ENCODE measurements at places on chromosomes 6 and 20. TPM values are rescaled to one million over a fixed set of nuclear protein-coding genes. Genes with fewer than 3 reads are reported as not detected.
A peak's percentile ranks its signal among the peaks of the same experiment; 100 is the strongest.

Gene PRDM13
- total RNA-seq = not detected

Gene ZNF334
- 7.1 TPM for total RNA-seq

Gene COL9A1
- total RNA-seq = 0.64 TPM

Gene CALHM6
- total RNA-seq = 3.3 TPM

Gene GMDS
- 546 TPM for total RNA-seq

Gene C6orf118
- total RNA-seq = not detected

Gene SULF2
- total RNA-seq = 241 TPM

Gene PCMT1
- total RNA-seq = 97.3 TPM

Gene FOXS1
- not detected for total RNA-seq

GRCh38 chr20:22904905-22905304, 130.2 kb upstream of the SSTR4 start:
- H3K27ac ChIP-seq = no peak overlapping the region
- no peak overlapping the region for H3K4me3 ChIP-seq
- no peaks in the 10 kb centered on the region for H3K36me3 ChIP-seq
- H3K27me3 ChIP-seq = no peaks in the 10 kb centered on the region
- no peak for DNase-seq

DNA sequence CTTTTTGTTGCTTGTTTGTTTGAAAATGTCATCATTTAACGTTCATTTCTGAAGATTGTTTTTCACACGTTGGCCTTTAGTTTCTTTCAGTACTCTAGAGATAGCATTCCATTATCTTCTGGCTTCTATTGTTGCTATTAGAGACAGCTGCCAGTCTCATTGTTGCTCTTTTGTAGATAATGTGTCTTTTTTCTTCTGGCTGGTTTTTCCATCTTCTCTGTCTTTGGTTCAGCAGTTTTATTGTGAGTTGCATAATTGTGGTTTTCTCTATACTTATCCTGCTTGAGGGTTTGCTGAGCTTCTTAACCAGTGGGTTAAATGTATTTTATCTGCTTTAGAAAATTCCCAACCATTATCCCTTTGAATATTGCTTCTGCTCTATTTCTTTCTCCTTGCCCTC, 23.2 kb upstream of the AIG1 start:
- H3K27ac ChIP-seq = no peak overlapping the region
- H3K4me3 ChIP-seq = no peak overlapping the region
- no peaks in the 10 kb centered on the region for H3K27me3 ChIP-seq
- H3K36me3 ChIP-seq = no peaks in the 10 kb centered on the region
- H3K4me1 ChIP-seq = no peaks in the 10 kb centered on the region
- no peak for DNase-seq

GRCh38 chr6:167920165-167920564, 77.3 kb upstream of the KIF25 start:
- no peak overlapping the region for H3K27ac ChIP-seq
- no peak for DNase-seq
- no peaks in the 10 kb centered on the region for H3K4me1 ChIP-seq
- H3K4me3 ChIP-seq = no peak overlapping the region
- no peaks in the 10 kb centered on the region for H3K27me3 ChIP-seq
- H3K36me3 ChIP-seq = peaks cover 33% of the 10 kb centered on the region

DNA sequence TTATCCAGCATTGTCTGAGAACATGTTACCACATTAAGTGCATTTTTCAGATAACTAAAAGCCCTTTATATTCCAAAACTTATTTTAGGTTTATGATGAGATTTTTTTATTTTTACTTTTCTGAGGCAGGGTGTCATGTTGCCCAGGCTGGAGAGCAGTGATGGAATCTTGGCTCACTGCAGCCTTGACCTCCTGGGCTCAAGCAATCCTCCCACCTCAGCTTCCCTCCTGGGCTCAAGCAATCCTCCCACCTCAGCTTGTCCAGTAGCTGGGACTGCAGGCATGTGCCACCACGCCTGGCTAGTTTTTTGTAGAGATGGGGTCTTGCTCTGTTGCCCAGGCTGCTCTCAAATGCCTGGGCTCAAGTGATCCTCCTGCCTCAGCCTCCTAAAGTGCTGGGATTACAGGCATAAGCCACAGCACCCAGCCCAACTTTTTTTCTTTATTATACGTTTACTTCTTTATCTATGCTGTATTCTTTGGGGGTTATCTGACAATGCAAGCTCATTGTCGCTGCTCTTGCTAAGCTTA, 6.2 kb downstream of the DYNLT1 start:
- H3K36me3 ChIP-seq = no peaks in the 10 kb centered on the region
- H3K4me3 ChIP-seq = no peak overlapping the region
- H3K27ac ChIP-seq = no peak overlapping the region
- no peaks in the 10 kb centered on the region for H3K27me3 ChIP-seq
- no peak for DNase-seq

DNA sequence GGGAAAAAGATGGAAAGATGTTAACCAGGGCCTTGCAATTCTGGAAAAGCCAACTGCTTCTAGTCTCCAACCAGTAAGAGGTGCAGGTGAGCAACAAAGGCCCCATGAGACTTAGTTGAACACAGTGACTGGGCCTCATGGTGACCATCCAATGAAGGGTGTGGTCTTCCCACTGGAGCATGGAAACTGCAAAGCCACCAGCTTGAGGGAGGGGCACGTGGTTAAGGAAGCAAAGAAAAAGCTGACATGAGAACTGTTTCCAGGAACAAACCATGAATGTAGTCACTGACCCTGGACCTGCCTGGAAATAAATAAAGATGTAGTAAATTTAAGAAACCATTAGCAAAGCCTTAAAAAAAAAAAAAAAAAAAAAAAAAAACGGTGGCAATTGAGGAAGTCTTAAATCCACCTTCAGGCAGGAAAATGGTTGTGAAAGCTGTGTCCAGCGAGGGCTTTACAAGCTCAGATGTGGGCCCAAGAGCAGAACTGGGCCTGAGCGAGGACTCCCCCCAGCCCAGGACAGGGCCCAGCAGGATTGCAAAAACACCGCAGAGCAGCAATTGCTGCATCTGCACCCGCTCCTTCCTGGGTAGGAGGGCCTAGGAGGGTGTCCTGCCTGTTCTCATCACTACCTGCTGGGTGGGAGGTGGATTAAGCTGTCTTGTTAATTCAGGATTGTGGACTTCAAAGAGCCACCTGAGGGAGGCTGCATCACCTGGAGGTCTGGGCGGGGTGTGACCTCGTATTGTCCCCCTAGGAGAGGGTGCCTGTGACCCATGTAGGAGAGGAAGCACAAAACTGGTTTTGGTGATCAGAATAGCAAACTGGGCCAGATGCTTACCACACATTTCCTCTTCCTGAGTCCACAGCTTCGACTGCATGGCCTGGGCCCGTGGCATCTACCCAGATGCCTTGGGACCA, 10.3 kb downstream of the GFRA4 start:
- no peak overlapping the region for H3K4me3 ChIP-seq
- H3K27ac ChIP-seq = no peak overlapping the region
- H3K4me1 ChIP-seq = no peaks in the 10 kb centered on the region
- H3K27me3 ChIP-seq = no peaks in the 10 kb centered on the region
- no peak for DNase-seq
- H3K36me3 ChIP-seq = no peaks in the 10 kb centered on the region

GRCh38 chr20:62508641-62509051, 32.9 kb upstream of the GATA5 start:
- no peak overlapping the region for H3K4me3 ChIP-seq
- H3K36me3 ChIP-seq = no peaks in the 10 kb centered on the region
- H3K27ac ChIP-seq = no peak overlapping the region
- H3K27me3 ChIP-seq = peaks cover 11% of the 10 kb centered on the region
- no peaks in the 10 kb centered on the region for H3K4me1 ChIP-seq
- DNase-seq = no peak

DNA sequence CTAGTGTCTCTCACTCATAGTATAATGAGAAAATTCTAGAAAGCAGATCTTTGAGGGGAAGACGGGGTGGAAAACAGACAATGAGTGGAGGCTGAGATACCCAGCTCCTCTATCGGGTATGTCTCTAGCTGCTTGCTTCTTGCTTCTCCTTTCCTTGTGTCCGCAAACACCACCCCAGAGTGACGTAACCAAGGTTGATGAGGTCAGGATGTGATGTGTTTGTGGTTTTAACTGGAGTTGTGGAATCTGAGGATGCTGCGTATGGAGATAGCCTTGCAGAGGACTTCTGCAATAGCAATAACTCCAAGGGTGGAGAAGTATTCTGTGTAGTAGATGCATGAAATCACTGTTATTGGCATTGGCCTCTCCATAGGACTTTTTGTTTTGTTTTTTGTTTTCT, 132.7 kb upstream of the IFNGR1 start:
- no peak overlapping the region for H3K27ac ChIP-seq
- H3K4me3 ChIP-seq = no peak overlapping the region
- H3K27me3 ChIP-seq = no peaks in the 10 kb centered on the region
- DNase-seq = no peak

DNA sequence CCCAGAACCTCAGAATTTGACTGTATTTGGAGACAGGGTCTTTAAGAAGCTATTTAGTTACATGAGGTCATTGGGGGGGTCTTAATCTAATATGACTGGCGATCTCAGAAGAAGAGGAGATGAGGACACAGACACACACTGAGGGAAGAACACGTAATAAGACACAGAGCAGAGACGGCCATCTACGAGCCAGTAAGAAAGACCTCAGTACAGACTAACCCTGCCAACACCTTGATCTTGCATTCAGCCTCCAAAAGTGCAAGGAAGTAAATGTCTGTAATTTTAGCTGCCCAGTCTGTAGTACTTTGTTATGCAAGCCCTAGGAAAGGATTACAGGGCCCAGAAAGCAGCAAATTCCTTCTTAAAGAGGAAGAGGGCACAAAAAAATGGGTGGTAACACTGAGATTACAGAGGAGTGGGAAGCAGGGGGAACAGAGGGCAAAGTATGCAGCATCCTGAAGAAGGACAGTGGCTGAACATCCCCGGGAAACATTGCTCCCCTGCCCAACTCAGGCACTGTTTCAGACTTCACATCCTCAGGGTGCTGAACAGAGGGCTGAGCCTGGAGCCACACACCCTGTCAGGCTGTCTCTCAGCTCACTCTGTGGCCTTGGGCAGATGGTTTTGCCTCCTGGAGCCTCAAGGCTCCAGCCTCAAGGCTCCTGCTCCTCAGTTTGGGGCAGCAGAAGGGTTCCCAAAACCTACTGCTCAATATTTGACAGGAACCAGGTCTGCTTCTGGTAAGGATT, 27.9 kb upstream of the SIRPG start:
- no peak overlapping the region for H3K4me3 ChIP-seq
- no peaks in the 10 kb centered on the region for H3K4me1 ChIP-seq
- DNase-seq = no peak
- no peak overlapping the region for H3K27ac ChIP-seq

GRCh38 chr6:5045416-5045815, 39.7 kb upstream of the PPP1R3G start:
- no peak overlapping the region for H3K4me3 ChIP-seq
- no peaks in the 10 kb centered on the region for H3K36me3 ChIP-seq
- DNase-seq = no peak
- no peaks in the 10 kb centered on the region for H3K27me3 ChIP-seq
- H3K27ac ChIP-seq = no peak overlapping the region

- no peak for DNase-seq
- H3K27me3 ChIP-seq = no peaks in the 10 kb centered on the region
- no peak overlapping the region for H3K4me3 ChIP-seq
- H3K27ac ChIP-seq = no peak overlapping the region
These were observed 60.4 kb upstream of the FAM83B start for GRCh38 chr6:54786154-54786553.

- H3K36me3 ChIP-seq = peaks cover 9% of the 10 kb centered on the region
- H3K27ac ChIP-seq = no peak overlapping the region
- no peaks in the 10 kb centered on the region for H3K27me3 ChIP-seq
- H3K4me3 ChIP-seq = no peak overlapping the region
- DNase-seq = no peak
These were observed 201.2 kb upstream of the SHLD1 start for GRCh38 chr20:5548902-5549599.

DNA sequence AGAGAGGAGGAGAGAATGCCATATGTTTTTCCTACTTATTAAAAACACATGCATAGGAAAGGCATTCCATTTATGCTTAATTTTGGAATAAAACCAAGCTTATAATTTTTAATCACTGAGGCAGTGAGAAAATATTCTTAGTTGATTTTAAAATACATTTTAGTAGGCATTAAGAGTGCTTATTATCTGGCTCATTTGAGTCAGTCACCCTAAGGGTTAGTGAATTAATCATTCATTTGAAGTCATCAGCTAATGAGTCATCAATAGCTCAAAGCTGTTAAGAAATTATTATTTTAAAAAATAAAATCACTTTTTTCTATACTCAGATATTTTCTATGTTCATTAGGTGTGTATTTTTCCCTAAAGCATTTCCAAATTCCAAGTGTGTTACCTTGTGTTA, 81.6 kb downstream of the TMEM200A start:
- H3K4me3 ChIP-seq = no peak overlapping the region
- DNase-seq = no peak
- no peaks in the 10 kb centered on the region for H3K4me1 ChIP-seq

GRCh38 chr6:108589244-108589791, 28.6 kb downstream of the FOXO3 start:
- H3K27ac ChIP-seq = peak overlapping the region; percentile 91
- H3K36me3 ChIP-seq = no peaks in the 10 kb centered on the region
- H3K4me1 ChIP-seq = peaks cover 87% of the 10 kb centered on the region
- no peak overlapping the region for H3K4me3 ChIP-seq

DNA sequence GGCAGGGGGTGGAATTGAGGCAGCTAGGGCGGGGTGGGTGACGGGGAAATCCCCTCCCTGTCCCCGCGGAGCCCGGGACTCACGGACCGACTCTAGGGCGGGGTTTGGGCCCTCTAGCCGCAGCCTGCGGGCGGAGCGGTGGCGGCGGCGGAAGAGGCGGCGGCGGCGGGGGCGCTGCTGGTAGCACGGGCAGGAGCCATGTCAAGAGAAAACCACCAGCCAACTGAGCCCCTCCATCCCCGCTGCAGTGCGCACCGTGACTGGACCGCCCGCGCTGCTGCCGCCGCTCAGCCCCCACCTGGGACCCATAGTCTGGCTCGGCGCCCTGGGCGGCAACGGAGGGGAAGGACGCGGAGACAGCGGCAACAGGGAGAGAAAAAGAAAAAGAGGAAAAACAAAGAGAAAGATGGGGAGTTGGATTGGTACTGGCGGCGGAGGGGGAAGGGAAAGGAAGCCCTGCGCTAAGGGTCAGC, 1.2 kb upstream of the C6orf62 start:
- H3K27ac ChIP-seq = peak overlapping the region; percentile 100
- peak overlapping the region; percentile 99 for H3K4me3 ChIP-seq
- peaks cover 13% of the 10 kb centered on the region for H3K4me1 ChIP-seq
- H3K27me3 ChIP-seq = no peaks in the 10 kb centered on the region
- no peaks in the 10 kb centered on the region for H3K36me3 ChIP-seq

- H3K27me3 ChIP-seq = no peaks in the 10 kb centered on the region
- H3K27ac ChIP-seq = no peak overlapping the region
- H3K4me3 ChIP-seq = no peak overlapping the region
- no peak for DNase-seq
These were observed 31.2 kb downstream of the FERMT1 start for GRCh38 chr20:6091661-6092060.

DNA sequence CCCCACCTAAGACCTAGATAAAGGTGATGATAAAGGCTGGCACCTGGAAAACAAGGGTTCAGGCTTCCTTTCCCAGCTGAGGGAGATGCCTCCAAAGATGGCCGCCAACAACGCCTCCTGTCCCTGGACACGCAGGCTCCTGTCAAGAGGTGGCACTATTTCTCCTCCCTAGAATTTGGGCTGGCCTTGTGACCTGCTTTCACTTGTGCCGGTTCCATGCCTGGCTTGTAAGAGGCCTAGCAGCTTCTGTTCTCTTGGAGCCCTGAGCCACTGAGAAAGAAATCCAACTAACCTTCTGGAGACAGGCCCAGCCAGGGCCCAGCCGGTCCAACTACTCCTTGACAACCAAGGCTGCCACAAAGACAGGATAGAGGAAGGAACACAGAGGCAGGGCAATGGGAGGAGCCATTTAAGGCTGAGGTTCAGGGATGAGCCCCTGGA, 60.2 kb upstream of the RALY start:
- DNase-seq = peak; percentile 59
- no peak overlapping the region for H3K4me3 ChIP-seq
- no peaks in the 10 kb centered on the region for H3K36me3 ChIP-seq
- H3K4me1 ChIP-seq = no peaks in the 10 kb centered on the region
- H3K27ac ChIP-seq = no peak overlapping the region
- no peaks in the 10 kb centered on the region for H3K27me3 ChIP-seq
